NCI-H146 (cell line): ENCODE measurements at places on chromosomes 12 and 14.

DNA sequence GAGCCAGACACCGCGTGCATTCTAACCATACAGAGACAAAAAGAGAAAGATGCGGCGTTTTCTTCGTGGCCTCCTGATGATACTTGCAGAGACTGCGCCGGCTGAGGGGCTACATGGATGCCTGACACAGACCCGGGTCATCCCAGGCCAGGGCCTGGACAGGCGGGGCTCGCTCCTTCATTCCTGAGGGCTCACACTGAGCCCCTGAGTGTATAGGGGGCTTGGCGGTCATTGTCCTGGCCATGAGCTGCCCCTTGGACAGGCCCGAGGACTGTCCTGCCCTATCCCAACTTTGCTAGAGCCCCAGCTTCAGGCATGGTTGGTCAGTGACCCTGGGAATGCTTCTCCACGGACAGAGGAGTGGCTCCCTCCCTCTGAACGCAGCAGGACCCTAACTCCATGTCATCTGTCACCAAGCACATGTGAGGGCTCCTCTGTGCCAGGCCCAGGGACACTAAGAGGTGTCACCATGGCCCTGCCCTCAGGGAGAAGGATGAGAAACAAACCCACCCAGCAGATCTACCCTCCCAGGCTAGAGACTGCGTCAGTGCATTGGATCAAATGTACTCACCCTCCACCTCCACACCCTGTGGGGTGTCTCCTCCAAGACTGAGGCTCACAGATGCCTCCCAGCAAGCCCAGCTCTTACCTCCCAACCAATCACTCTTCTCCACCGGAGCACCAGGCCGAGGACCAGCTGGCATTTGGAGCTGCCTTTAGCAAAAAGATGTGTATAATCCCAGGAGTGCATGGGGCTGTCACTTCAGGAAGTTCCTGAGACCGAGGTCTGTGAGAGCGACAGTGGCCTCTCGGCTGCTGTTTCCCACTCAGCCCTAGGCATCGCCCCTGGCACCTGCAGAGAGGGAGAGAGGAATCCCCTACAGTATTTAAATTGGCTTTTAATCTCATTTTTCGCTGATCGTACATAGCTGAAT is 102.7 kb downstream of the DICER1 start:
- DNase-seq, result no peak

DNA sequence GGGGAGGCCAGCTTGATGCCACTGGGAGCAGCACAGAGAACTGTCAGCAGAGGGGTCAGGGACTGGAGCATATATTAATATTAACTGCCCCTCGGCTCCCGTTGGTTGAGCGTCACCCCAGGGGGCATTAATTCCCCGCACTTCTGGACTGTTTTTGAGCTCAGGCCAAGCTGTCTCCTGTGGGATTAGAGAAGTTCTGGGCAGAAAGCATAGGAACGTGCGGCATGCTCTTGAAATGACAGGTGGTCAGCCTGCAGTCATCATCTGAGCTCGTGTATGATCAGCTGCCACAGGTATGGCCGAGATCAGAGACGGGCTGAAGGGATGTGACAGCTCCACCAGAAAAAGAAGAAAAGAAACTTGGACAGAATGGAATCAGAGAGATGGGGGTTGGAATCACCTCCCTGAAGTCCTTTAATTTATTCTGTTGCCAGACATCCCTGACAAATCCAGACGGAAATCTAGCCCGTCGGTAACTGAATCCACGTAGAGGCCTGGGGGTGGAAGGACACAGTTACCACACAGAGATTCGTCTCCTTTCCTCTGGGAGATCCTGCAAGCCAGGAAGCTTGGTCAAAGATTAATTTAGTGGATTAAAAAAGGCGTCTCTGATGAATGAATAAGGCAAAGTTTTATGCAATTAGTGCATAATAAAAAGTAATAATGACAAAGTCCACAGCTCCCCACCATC is 23.6 kb downstream of the NR1H4 start:
- DNase-seq, result no peak

GRCh38 chr14:105065280-105066228 is at the start of gene GPR132:
TSS of gene GPR132 (minus strand) at chr14:105065430. CDS start at chr14:105055420, 10,010 bp downstream.
- DNase-seq, result no peak

GRCh38 chr12:39145175-39145999 is 240.0 kb upstream of the CPNE8 start:
- DNase-seq, result peak; percentile 14

DNA sequence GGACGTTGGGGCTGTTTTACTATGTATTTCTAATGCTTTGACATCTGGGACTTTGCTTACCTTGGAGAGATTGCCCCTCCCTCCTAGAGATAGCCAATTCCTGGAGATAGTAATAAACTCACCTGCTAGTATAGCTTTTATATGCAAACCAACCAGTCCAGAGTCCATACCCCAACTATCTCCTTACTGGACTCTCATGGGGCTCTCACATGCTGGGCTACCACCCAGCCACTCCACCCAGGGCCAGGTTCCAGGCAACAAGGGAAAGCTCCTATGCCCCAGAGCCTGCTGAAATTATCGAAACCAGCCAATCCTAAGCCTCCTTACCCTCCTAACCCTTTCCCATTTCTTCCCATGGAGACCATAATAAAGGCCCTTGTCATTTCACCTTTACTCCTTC is 25.5 kb upstream of the MGP start:
- no peak for DNase-seq

GRCh38 chr12:41250748-41251147 is 62.6 kb downstream of the PDZRN4 start:
- DNase-seq, result no peak

DNA sequence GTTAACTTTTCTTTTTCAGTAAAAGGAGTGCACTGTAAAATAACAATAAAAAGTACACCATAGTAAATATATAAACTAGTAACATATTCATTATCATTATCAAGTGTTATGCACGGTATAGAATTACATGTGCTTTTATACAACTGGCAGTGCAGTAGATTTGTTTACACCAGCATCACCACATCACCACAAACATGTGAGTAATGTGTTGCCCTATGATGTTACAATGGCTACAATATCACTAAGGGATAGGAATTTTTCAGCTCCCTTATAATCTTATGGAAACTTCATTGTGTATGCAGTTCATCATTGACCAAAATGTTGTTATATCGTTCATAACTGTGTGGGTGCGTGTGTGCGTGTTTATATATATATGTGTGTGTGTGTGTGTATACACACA is 23.5 kb upstream of the NEDD1 start:
- DNase-seq, result no peak

DNA sequence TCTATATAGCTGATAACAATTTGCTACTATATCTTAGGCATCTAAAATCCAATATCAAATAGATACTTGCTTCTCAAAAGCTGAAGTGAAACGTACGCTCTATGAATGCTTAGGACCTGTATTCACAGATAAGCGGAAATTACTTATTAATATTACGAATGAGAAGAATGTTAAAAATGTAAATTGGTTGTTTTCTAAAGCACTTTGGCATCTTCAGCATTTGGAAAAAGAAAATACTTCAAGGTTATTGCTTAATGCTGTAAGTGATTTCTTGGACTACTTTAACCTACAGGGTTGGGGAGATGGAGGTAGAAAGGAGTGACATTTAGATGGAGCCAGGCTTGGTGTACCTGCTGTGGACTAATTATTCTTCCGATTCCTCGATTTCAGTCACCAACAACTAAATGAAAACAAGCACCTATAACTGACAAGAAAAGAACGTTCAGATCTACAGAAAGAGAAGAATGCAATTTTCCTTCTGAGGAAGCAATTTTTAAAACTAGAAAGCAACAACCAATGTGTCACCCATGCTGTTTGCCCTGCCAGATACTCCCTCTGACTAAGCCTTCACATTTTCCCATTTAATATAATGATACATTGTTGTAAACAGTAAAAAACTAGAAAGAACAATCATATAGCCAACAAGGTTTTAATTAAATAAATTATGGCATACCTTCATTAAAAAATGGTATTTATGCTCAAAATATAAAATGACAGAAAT is 49.3 kb downstream of the SLC25A21 start:
- no peak for DNase-seq

DNA sequence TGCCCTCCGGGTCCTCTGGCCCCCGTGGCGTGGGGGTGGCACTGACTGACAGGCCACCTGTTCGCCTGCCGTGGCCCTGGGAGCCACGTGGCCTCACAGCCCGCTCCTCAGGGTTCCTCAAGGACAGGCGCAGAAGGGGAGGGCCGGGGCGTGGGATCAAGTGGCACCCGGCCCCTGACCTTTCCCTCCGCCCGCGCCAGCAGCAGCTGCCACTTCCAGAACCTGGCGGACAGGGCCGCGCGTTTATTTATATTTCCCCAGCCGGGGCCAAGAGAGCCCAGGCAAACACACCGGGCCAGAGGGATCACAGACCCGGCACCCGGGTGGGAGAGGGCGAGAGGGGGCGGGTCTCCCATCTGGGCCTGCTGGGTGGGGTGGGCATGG is 92.6 kb downstream of the RFLNA start:
- no peak for DNase-seq
